Mesendoderm (in vitro differentiated cells): ENCODE measurements at places on chromosomes 2 and 18.
A peak's percentile ranks its signal among the peaks of the same experiment; 100 is the strongest.

DNA sequence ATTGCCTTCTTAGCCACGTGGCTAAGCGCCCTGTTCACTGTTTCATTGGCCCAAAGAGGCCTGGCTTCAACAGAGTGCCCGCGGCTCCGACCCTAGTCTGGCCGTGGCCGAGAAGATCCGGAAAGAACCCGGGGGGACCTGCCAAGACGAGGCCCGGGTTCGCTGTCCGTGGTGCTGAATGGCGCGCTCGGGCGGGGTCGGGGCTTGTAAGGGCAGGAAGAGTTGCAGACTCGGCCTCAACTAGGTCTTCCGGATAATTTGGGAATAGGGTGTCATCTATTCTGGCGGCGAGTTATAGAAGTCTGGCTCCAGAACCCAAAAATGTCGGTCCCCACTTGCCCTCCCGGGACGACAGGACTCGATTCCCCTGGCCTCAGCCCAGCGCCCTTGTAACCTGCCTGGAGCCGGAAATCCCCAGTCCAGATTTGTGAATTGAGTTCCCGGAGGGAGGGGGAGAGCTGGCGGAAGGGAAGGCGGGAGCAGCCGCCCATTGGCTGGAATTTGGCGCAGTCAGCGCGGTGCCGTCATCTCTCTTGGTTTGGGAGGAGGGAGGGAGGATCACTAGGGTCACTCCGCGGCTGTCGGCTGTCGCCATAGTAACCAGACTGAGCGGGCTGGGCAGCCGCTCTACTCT, 3.5 kb downstream of the CDK5R2 start:
- H3K27me3 ChIP-seq, result peaks cover 19% of the 10 kb centered on the region
- peak; percentile 98 for DNase-seq
- H3K36me3 ChIP-seq, result no peaks in the 10 kb centered on the region
- peaks cover 10% of the 10 kb centered on the region for H3K4me1 ChIP-seq
- no peak overlapping the region for H3K27ac ChIP-seq

DNA sequence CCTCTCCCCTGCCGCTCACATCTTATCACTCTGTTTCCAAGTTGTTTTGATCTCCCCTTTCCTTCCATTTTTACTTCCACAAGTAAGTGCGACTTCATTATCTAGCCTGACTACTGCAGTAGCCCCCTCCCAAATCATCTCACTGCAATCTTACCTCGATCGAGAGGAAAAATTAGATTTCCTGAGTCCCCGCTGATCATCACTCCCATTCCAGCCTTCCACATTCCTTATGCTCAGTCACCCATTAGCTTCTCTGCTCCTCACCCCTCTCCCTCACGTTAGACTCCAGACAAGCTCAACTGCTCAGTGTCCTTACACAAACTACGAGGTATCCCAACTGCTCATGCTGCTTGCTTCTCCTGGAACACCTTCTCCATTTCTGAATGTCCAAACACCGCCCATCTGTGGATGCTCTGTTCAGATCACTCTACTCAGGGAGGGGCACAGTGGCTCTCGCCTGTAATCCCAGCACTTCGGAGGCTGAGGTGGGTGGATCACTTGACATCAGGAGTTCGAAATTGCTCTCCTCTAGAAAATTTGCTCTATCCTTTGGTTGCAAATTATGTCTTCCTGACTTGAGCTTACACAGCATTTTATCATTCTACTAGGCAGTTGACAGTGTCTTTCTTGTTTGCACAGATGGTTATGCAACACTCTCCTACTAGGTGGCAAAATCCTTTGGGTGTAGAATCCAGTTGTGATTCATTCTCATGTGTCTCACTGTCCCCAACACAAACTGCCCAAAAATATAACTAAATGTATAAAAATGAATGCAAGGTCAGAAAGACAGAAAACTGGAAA, 96.5 kb downstream of the INO80D start:
- peak; percentile 13 for DNase-seq
- no peak overlapping the region for H3K27ac ChIP-seq
- H3K4me1 ChIP-seq, result no peaks in the 10 kb centered on the region
- no peaks in the 10 kb centered on the region for H3K36me3 ChIP-seq
- H3K4me3 ChIP-seq, result no peak overlapping the region

DNA sequence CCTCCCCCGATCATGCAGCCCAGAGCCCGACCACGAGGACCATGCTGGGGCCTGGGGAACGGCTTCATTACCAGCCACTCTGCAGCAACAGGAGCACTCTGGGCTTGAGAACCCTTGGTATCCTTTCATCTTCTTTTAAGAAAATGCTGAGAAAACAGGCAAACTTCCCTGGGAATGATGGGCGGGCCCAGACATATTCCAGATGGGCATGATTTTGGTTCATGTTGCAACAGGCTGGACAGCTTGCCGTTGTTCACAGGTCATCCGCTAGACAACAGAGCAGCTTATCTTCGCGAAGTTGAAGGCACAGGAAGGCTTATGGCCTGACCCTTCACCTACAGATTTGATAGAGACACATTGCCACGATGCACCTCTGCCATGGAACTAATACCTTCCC, 121.0 kb downstream of the KLHL29 start:
- H3K4me3 ChIP-seq, result no peak overlapping the region
- H3K27me3 ChIP-seq, result no peaks in the 10 kb centered on the region

DNA sequence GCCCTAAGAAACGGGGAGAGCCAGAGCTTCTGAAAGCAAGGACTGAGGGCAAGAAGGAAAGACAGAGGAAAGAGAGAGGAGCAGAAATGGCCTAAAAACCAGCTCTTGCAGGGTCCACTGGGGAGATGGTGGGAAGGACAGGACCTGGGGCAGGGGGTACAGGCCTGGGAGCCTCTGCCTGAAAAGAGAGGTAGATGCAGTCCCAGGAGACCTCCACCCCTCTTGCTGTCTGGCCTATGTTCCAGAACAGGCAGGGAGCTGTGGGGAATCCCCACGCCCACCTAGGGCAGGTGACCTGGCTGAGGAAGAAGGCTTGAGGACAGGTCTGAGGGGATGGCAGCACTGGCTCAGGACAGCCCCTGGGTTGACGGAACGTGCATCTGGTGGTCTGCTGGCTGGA, 4.6 kb downstream of the CAPN13 start:
- DNase-seq, result no peak
- no peaks in the 10 kb centered on the region for H3K36me3 ChIP-seq
- no peaks in the 10 kb centered on the region for H3K27me3 ChIP-seq
- H3K27ac ChIP-seq, result no peak overlapping the region
- H3K4me3 ChIP-seq, result no peak overlapping the region
- peaks cover 6% of the 10 kb centered on the region for H3K4me1 ChIP-seq

- DNase-seq, result peak; percentile 77
- H3K4me3 ChIP-seq, result no peak overlapping the region
- H3K36me3 ChIP-seq, result no peaks in the 10 kb centered on the region
- no peak overlapping the region for H3K27ac ChIP-seq
Measured at GRCh38 chr2:11406958-11407381, 59.0 kb downstream of the E2F6 start.

GRCh38 chr2:26566081-26566375, 75.1 kb downstream of the CIB4 start:
- H3K36me3 ChIP-seq, result no peaks in the 10 kb centered on the region
- DNase-seq, result no peak
- H3K4me3 ChIP-seq, result no peak overlapping the region
- H3K4me1 ChIP-seq, result no peaks in the 10 kb centered on the region
- no peak overlapping the region for H3K27ac ChIP-seq

DNA sequence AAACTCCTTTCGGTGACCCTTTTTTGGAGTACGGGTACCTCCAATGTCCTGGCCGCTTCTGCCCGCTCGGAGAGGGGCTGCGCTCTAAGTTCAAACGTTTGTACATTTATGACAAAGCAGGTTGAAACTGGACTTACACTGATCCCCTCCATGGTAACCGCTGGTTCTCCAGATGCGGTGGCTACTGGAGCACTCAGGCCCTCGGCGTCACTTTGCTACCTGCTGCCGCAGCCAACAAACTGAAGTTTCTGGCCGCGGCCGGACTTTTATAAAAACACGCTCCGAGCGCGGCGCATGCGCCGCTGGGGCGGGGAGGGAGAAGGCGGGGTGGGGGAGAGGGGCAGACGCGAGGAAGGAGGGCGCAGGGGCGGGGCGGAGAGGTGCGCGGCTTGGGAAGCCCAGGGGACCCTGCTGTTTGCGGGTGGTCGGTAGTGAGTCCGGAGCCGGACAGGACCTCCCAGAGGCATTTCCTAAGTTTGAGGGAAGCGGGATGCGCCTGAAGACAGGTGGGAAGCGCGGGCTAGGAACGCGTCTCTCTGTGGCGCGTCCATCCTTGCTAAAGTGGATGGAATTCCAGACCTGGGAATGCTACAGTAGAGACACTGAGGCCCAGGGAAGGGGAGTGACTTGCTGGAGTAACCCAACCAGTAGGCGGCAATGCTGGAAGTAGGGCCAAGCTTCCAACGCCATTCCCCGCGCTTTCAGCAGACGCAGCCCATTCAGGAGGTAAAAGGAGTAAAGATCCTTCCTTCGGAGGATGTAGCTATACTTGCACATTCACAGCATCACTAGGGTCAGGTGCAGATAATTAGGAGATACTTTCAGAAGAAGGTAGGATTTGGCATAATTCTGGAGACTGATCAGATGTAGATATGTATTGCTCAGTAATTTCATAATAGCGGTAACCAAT, at the start of gene CXCR4:
TSS of gene CXCR4 (minus strand) at position 241 of the 910 bp plus-strand sequence. CDS start at position 152, 89 bp downstream.
- H3K4me3 ChIP-seq, result peak within 1 kb of the TSS; percentile 49
- peak; percentile 96 for DNase-seq
- peak within 1 kb of the TSS; percentile 70 for H3K27ac ChIP-seq
- peaks cover 8% of the 10 kb centered on the region for H3K27me3 ChIP-seq

GRCh38 chr2:191299010-191299409, 53.8 kb downstream of the MYO1B start:
- no peak overlapping the region for H3K27ac ChIP-seq
- no peaks in the 10 kb centered on the region for H3K27me3 ChIP-seq
- H3K36me3 ChIP-seq, result no peaks in the 10 kb centered on the region
- H3K4me3 ChIP-seq, result no peak overlapping the region
- DNase-seq, result no peak

- H3K27ac ChIP-seq, result no peak overlapping the region
- no peak overlapping the region for H3K4me3 ChIP-seq
- peaks cover 1% of the 10 kb centered on the region for H3K4me1 ChIP-seq
- no peaks in the 10 kb centered on the region for H3K27me3 ChIP-seq
- no peak for DNase-seq
Measured at GRCh38 chr2:105055613-105056012, 17.7 kb downstream of the MRPS9 start.
